ENCODE measurements at places on chromosomes 7 and 10.

GRCh38 chr7:45240273-45240771 lies 82.7 kb downstream of the RAMP3 start:
- DNase-seq, result no peak

- DNase-seq, result no peak
Measured at GRCh38 chr10:6171881-6172695, 30.6 kb upstream of the PFKFB3 start.

DNA sequence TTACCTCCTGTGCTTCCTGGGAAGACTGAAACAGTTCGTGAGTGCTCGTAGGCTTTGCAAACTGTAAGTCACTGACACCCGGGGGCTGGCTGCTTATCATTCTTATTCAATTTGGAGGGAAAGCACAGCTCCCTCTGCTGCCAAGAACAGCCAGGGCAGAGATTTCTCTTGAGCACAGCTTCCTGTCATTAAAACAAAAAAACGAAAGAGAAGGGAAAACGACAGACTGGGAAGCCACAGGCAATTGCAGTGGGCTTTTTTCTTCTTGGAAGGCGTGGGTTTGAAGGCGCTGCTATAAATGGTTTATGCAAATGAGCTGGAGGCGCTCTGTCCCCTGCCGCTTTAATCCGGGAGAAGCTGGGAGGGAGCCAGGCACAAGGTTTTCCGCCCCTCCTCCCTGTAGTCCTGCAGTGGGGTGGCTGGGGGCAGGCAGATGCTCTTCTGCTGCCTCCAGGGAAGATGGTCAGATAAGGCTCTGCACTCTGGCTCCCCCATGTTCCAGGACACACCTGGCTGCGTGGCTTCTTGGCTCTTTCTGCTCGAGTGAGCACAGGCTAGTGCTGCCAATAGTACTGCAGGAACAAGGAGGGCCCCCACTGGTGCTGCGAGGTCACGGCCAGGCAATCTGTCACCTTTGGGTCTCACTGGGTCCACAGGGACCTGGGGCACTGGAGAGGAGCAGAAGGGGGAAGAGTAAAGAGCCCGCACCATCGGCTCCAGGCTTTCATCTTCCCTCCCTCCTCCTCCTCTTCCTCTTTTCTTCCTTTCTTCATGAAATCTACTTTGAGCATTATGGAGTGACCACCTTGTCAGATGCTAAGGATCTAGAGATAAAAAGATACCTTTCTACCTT lies 49.5 kb downstream of the NEURL1 start:
- peak; percentile 59 for DNase-seq

GRCh38 chr7:39888171-39888853 lies 61.7 kb upstream of the CDK13 start:
- no peak for DNase-seq

DNA sequence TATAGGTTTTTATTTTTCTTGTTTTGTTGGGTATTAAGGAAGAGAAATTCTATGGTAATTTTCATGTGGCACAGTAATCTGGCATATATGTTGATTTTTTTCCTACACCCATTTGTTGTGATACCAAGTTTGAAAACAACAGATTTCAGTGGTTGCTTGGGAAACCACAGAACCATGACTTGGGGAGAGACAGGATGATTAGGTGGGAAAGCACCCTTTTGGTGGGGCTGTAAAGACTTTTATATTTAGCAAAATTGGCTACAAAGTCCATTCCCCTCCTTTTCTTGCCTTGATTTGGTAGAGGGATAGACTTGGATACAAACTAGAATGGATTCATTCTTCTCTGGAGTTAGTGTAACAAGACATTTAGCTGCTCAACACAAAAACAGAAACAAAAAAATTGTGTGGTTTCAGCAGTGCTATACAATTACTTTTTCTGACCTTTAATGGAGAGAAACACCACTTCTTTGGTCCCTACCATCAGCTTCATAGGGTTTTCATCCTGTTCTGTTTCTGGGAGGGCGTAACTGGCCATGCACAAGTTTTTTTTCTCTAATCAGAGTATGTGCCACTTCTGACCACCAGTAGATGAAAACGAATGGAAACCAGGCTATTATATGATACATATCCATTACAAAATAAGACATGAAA lies 52.7 kb downstream of the FIGNL1 start:
- DNase-seq, result peak; percentile 68

DNA sequence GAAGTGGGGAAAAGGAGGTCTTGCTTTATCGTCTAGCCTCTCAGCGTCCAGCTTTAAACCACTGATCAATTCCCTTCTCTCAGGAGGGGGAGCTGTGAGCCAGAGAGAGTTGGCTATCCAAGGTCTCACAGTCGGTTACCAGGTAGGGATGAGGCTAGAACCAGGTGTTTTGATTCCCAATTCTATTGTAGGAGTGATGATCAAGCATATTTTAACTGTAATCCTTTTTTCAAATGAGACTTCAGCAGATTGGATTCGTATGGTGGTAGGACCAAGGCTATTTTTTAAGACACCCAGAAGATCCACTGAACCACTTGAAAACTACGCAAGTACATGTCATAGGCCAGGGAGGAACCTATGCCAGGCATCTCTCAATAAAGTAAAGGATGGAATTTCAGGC lies 8.4 kb downstream of the MINDY4 start:
- no peak for DNase-seq

DNA sequence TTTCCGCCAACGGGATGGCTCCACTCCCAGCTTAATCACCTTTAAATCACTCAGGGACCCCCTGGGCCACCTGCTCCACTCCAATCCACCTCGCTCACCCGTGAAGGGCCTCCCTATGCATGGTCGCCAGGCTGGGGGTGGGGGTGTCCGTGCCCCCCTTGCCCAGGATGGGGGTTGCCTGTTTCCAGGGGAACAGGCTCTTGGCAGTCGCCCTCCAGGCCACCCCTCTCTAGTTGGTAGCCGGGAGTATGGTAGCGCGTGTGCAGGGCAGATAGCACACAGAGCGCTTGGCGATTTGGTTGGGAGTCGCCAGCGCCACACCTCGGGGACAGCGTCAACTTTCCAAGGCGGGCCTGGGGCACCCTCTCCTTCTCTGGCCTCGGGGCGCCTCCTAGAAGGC lies 134.9 kb upstream of the ZNF92 start:
- no peak for DNase-seq

- DNase-seq, result no peak
Measured at GRCh38 chr10:91406322-91406721, 3.8 kb upstream of the HECTD2 start.

GRCh38 chr10:6346631-6347030 lies 143.9 kb downstream of the PFKFB3 start:
- DNase-seq, result no peak

DNA sequence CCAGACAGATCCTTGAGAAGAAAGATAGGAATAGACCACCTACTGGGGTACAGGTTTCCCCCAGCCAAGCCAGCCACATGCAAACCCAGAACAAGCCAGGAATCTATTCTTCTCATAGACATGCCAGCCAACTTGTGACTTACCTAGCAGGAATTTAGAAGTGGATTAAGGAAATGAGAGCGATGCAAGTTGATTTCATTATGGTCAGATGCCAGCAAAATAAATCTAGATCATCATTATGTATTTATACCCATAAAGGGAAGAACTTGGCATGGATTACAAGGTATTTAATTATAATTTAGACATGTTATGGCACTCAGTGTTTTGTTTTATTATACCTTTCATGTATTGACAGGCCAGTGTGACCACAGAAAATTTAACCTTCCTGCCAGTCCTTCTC lies 32.8 kb downstream of the SLC35G1 start:
- DNase-seq, result no peak

DNA sequence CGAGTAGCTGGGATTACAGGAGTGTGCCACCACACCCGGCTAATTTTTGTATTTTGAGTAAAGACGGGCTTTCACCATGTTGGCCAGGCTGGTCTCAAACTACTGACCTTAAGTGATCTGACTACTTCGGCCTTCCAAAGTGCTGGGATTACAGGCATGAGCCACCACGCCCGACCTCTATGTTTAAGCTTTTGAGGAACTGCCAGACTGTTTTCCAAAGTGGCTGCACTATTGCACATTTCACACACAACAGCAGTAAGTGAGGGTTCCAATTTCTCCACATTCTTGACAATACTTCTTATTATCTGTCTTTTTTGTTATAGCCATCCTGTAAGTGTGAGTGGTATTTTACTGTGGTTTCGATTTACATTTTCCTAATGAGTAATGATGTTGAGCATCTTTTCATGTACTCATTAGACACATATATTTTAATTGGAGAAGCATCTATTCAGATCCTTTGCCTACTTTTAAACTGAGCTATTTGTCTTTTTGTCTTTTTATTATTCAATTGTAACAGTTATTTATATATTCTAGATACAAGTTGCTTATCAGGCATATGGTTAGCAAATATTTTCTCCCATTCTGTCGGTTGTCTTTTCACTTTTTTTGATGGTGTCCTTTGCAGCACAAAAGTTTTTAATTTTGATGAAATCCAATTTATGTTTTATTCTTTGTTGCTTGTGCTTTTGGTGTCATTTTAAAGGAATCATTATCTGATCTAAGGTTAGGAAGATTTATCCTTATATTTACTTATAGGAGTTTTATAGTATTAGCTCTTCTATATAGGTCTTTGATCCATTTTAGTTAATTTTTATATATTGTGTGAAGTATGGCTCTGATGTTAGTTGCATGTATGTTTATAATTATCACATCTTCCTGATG lies 12.8 kb upstream of the IRF5 start:
- no peak for DNase-seq

- DNase-seq, result no peak
Measured at GRCh38 chr7:147937428-147937827, 653.1 kb upstream of the C7orf33 start.

- DNase-seq, result no peak
Measured at GRCh38 chr7:155834486-155835048, 22.3 kb upstream of the SHH start.

DNA sequence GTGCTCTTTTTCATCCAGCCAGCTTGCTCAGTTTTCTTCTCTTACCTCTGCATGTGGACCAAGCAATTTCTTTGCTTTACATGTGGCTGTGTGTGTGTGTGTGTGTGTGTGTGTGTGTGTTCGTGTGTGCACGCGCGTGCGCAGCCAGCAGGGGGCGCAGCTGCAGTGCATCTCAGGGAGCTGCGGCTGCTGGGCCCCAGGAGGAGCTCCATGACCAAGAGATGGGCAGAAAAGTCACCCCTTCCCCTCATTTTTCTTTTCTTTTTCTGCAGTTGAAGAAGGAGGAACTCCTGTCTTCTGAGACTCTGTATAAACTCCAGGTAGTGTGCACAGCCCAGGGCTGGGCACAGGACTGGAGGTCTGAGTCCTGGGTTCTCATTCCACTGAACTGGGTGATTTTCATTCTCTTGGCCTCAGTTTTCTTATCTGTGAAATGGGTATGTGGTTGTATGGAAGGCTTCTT lies 41.8 kb downstream of the BLNK start:
- DNase-seq, result peak; percentile 61

DNA sequence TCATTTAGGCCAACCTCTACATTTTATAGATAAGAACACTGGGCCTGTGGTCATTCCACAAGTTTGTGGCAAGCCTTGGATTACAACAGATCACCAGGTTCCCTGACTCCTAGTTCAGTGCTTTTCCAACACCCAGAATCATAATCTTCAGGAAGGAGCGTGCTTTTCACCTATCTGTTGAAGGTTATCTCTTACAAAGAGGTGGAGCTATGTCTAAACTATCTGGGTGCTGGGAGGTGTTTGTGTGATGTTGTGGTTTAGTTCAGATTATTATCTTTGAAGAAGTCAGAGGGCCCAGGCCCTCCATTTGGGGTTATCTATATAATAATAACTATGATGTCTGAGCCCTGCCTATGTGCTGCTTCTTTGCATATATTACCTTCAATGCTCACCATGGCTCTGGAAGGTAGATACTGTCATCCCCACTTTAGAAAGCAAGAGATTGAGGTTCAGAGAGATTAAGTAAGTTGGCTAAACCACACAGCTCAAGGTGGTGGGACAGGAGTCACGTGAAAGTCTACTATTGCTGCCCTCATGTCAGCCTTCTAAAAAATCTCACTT lies 24.0 kb downstream of the IL2RA start:
- no peak for DNase-seq

- DNase-seq, result no peak
Measured at GRCh38 chr7:38542156-38542555, 89.0 kb downstream of the AMPH start.

DNA sequence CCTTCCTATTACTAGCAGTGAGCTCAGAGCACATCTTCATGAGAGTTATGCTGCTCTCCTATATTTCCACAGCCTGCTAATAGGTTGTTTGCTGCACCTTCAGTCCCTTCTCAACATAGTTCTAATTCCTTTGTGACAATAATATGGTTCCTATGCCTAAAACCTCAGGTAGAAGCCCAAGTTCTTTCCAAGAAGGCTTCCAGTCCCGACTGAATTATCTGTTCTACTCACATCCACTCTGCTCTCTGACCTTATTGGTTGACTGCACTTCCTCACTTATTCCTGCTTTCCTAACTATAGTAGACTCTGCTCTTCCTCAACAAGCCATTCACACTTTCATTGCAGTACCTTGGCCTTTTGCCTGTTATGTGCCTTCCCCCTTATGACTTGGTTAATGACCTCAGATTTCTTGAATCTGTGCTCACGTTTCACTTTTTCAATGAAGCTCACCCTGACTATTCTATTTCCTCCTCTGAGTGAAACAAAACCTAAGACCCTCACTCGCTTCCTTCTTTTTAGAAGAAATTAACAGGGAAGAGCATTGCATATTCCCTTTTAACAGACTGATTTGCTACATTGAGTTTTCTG lies 132.7 kb downstream of the MDFIC start:
- DNase-seq, result no peak

DNA sequence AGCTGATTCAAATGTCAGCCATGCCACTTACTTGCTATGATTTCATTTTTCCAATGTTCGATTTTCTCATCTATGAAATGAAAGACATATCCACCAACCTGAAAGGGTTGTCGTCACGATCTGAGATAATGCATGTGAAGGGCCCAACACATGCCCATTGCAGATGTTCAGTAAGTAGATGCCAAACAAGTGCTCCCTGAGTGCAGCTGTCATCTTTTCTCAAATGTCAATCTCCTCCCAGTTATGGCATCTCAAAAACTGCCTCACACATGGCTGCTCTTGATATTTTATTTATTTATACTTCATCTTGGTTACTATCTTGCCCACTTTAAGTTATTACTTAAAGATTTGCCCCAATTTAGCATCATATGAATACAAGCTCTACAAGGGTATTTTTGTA lies 16.8 kb downstream of the CPEB3 start:
- DNase-seq, result no peak

- DNase-seq, result no peak
Measured at GRCh38 chr7:55152516-55152915, 133.7 kb downstream of the EGFR start.

DNA sequence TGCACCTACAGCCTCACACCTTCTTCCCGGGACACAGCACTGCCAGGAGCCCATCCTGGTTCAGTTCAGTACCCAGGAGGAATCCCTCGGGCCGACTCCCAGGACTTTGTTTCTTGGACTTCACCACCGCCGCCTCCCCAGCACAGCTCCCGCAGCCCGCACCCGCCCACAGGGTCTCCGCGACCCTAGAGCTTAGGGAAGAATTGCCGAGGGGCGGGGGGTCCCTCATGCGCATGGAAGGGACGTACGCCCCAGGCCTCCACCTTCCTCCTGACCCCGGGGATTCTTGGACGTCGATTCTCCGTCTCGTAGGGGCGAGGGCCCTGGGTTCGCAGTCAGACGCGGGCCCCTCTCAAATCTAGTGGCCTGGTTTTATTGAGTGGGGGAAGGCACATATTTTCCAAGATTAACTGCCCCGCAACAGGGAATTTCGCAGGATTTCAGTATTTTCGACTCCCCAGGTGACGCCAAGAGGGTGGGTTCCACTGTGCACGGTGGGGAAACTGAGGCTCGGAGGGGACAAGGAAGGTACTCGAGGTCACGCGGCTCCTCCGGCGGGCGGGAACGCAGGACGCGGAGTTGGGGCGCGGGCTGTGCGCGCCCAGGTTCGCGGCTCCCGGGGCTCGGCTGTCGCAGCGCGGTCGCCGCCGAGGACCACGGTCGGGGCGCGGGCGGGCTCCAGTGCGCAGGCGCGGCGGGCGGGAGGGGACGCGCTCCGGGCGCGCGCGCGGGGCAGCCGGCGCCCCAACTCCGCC lies at the start of gene ADCY1:
Gene ADCY1 (plus strand): TSS at position 708 of the 755 bp plus-strand sequence. CDS start 176 bp downstream, outside the sequence.
- DNase-seq, result peak; percentile 80

Data from GM20000 (cell line).